NCI-H774 (cell line): ENCODE measurements at places on chromosomes 3 and 15.

DNA sequence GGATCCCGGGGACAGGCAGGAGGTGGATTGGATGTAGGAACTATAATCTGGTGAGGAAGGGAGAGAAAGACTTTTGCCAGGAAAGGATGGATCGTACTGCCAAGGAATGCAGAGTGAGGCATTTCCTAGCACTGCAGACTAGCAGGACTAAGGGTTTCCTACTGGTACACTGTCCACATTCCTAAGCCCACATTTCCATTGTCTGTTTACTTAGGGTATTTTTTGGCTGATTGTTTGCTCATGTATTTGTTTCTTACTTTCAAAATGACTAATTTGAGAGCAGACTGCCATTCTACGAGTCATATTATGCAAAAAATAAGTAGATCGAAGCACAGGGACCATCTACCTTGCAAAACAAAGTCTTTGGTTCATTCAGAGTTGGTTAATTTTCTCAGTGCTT is 1029.5 kb upstream of the NR2F2 start:
- DNase-seq, result no peak

DNA sequence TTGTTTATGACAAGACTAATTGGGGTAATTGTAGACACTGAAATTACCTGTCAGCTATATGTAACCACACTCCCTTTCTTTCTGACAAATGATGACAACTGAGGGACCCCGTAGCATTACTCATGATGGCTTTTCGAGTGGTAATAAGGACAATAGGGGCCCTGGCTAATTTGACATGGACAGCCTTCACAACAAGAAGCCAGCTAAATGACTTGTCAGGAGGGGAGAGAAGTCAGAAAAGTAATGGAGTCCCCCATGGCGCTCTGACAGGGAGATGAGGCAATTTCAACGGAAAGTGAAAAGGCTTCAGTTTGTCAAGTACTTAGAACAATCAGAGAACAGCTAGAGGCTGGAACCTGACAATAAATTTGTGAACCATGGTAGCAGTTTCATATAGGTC is 177.3 kb downstream of the CDIN1 start:
- DNase-seq, result peak; percentile 4

DNA sequence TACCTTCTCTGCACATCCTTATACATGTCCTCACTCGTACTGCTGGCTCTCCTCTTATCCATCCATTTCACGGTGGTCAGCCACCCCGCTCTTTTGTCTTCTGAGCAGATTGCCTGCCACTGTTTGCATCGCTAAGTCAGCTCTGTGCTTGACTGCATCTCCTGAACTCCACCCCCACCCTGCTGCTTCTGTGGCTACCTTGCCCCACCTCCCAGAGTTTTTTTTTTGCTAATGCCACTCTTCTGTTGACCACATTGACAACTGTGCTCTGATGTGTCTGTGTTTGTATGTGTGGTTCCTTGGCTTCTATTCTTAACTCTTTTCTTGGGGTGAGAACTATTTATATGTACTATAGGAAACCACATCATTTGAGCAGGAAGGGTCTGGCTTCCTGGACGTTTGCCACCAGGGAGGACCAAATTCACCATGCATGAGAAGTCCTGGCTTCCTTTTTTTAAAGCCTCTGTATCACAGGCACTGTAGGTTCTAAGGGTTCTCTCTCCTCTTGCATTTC is 12.8 kb upstream of the MTMR10 start:
- no peak for DNase-seq

- no peak for DNase-seq
Observed at GRCh38 chr3:183988216-183988790, 29.4 kb downstream of the ABCC5 start.

- DNase-seq, result no peak
Observed at GRCh38 chr3:148106062-148106461, 591.6 kb upstream of the AGTR1 start.

DNA sequence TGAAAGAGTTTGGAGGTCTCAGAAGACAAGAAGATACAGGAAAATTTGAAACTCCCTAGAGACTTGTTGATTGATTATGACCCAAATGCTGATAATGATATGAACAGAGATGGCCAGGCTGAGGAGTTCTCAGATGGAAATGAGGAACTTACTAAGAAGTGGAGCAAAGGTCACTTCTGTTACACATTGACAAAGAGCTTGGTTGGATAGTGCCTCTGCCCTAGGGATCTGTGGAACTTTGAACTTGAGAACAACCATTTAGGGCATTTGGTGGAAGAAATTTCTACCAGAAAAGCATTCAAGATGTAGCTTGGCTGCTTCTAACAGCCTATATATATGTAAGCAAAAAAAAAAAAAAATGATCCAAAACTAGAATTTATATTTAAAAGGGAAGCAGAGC is 48.9 kb upstream of the NAALADL2 start:
- no peak for DNase-seq

GRCh38 chr15:89462198-89462912 is 34.0 kb downstream of the RHCG start:
- DNase-seq, result no peak

- DNase-seq, result no peak
Observed at GRCh38 chr3:70849911-70850699, 537.7 kb upstream of the MDFIC2 start.

DNA sequence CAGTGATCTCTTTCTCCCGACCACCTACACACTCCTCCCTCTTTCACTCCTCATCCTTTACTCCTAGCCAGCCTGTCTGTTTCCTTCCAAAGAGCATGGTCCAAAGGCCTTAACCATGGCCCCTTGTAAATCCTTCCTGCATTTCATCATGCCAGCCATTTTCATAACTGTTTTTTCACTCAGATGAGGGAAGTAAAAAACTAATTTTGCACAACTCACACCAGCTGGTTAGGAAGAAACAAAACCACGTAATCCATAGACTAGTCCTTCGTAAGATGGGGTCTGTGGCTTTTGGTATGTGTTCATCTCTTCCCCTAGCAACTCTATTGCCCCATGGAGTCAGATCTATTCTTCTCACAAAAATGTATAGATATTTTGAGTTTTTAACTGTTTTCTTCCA is 187.8 kb downstream of the SHOX2 start:
- no peak for DNase-seq

DNA sequence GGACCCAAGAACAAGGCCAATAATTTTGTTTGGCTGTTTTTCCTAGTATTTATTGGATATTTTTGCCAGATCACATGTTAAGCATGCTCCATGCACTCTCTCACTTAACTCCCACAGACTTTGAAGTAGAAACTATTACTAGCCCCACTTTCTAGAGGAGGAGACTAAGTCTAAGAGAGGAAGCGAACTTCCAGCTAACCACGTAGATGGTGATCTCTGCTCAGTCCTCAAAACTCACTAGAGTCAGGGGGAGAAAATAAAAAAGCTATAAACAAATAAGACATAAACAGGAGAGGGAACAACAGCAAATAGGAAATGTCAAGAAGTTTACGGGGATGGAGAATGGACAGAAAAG is 481.0 kb upstream of the PROK2 start:
- no peak for DNase-seq

GRCh38 chr3:98807011-98807410 is 43.9 kb downstream of the ST3GAL6 start:
- DNase-seq, result no peak

DNA sequence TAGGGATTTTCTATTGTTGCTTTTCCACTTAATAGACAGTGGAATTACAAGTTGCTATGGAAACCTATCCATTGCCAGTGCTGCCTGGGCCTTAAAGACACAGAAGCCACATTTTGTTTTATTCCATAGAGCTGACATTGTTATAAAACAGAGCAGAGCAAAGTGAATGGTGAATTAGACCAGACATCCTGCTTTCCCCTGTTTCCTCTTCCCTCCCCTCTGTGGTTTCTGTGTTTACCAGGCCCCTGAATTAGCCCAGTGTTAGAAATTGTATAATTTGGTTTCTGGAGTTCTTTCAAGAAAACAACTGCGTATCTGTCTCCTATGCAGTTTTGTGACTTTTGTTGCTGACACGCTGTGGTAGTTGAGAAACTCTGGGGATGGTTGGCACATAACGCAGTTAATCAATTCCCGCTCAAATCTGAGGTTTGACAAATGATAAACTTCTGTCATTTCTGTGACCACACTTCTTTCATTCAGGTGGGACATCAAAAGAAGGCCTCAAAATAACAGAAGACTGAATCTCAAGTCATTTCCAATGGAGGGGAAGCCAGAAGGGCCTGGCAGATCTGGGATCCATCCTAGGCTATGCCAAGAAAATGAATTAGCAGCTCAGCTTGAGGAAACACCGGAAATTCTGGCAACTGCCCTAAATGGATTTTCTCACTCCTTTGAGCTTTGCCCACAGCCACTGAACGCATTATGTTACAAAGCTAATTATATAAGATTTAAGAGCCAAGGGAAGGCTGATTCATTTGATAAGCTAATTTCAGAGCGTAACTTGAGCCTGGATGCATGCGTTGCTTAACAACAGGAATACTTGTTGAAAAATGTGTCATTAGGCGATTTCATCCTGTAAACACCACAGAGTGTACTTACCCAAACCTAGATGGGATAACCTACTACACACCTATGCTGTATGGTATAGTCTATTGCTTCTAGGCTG is 46.9 kb downstream of the NR1D2 start:
- peak; percentile 75 for DNase-seq

DNA sequence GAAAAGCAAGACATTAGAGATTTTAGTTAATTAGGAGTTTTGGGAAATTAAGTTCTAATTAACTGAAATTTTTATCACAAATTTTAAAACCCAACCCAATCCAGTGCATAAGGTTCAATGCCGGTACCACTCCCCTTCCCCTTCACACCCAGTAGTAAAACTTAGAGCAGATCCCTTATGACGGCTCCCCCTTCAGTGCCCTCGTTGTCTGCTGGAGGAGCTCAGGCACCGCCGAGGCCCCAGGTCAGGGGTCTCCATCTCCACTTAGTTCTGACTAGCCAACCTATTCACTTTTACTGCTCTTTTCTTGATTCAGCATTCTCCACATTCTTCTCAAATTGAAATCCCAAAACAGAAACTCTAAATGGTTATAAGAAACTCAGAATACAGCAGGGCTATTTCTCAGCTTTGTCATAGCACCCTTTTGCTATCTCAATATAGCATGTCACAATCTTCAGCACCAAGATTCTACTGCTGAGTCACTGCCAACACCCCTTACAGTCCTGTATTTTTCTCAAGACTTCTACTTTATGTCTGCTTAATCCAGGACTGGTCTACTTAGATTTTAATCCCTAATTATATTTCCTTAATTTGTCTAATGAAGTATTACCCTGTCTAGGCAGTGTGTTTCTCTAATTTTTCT is 39.8 kb downstream of the TUBGCP4 start:
- no peak for DNase-seq

- DNase-seq, result no peak
Observed at GRCh38 chr3:9820946-9821345, 10.9 kb downstream of the TTLL3 start.

DNA sequence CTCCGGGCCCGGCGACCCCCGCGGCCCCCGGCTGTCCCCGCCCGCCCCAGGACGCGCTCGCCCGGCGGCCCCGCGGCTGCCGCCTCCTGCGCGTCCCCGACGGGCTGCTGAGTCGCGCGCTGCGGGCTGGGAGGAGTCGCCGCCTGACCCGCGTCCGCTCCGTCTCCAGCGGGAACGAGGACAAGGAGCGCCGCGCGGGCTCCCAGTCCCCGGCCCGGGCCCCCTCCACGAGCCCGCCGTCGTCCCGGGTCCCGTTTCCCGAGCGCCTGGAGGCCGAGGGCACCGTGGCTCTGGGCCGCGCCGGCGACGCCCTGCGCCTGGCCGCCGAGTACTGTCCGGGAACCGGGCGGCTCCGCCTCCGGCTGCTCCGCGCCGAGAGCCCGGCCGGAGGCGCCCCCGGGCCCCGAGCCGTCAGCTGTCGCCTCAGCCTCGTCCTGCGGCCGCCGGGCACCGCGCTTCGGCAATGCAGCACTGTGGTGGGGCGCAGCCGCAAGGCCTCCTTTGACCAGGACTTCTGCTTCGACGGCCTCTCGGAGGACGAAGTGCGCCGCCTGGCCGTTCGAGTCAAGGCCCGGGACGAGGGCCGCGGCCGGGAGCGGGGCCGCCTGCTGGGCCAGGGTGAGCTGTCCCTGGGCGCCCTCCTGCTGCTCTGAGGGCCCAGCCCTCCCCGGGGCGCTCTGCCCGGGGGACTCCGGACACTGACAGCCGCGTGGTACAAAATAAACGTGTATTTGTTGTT is 1.5 kb downstream of the C2CD4A start:
- DNase-seq, result peak; percentile 47

DNA sequence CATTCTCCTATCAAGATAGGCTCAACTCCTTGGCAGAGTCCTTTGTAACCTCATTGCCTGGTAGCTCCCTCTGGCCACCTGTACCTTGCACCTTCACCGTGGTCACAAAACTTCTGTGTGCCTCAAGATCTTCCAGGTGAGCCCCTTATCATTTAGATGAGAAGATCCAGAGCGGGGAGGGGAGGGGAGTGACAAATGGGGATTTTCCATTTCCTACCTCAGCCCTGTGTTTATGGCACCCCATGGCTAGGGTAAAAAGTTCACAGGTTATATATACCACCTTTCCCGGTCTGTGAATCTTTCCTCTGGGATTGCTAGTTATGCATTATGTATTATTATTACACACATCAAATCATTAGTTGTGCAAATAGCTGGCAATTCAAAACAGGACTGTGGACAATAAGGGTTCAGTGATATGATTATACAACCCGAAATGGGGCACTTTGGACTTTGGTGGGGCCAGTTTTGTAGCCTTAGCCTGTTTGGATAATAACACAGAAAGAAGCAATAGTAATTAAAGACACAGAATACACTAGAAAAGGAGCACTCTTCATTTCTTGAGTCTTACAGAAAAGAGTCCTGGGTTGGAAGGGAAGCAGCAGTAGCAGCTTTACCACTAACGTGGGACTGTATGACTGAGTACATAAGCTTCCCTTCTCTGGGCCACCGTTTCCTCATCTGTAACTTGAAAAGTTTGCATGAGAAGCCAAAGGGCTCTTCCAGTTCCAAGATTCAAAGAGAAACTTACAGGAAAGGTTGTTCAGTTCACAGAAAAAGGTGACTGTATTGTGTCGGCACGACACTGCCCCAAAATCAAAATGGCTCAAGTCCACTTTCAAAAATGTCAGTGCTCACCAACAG is 7.1 kb downstream of the TLE3 start:
- no peak for DNase-seq

- DNase-seq, result no peak
Observed at GRCh38 chr3:129441782-129442181, 1.8 kb downstream of the IFT122 start.

DNA sequence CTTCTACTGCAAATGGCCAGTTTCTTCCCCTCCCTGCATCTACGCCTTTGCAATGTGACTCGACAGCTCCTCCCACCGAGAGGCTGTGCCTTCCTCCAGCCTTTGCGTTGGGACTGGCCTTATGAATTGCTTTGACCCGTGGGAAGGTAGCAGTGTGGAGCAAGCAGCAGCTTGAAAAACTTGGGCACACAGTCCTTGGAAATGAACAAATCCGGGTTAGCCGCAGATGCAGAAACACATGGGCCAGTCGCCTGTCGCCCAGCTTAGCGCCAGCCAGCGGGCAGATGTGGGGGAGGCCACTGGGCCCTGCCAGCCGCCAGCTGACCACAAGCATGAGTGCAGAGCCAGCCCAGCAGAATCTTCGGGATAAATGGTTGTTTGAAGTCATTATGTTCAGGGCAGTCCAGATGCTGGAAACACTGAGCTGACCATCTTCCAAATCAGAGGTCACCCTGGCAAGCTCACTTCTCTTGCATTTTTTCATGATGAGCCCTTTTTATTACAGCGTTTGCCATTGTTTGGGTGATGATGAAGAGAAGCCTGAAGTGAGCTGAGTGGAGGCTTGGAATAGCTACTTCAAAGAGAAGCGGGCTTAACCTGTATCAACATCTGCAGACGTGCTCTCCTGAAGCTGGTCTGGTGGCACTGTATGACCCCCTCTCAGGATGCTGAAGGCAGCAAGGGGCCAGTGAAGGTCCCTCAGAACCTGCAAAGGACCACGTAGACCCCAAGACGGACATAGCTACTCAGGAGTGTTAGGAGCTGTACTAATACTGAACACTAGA is 9.8 kb downstream of the SELENOS start:
- DNase-seq, result no peak

GRCh38 chr3:151387432-151387831 is 2.9 kb upstream of the P2RY12 start:
- no peak for DNase-seq
